ENCODE measurements at places on chromosomes 16 and 17. TPM values are rescaled to one million over a fixed set of nuclear protein-coding genes. Genes with fewer than 3 reads are reported as not detected.
A peak's percentile ranks its signal among the peaks of the same experiment; 100 is the strongest.

DNA sequence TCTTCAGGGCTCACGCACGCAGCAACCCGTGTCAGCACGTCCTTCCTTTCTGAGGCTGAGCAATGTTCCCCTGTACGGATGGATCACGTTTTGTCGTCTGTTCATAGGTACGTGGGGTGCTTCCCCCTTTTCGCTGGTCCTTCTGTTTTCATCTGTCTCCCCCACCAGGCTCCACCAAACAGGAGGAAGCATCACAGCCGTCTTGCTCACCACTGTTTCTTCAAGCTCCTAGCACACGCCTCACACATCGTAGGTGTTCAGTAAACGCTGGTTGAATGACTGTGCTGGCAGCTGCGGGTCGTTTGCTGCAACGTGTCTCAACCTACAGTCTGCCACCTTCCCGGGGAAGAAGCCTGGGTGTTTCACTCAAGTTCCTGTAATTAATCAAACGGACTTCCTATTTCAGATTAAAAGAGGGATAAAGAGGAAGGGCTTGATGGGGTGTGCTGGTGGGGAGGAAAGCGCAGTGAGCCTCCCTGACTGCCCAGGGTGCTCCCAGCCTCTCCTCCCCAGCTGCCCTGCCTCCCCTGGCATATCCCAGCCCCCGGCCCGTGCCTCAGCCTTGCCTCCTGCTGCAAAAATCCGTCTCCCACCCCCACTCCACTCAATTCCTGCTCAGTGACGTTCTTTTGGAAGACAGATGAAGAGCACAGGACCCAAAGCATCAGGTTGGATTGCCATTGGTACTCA, 76.7 kb upstream of the DOC2B start:
- DNase-seq, result no peak

GRCh38 chr16:66335704-66336329, 30.7 kb upstream of the CDH5 start:
- peak; percentile 90 for DNase-seq

Gene CA4
- total RNA-seq, result 35.7 TPM

Gene ABCA8
- total RNA-seq, result 23.7 TPM

DNA sequence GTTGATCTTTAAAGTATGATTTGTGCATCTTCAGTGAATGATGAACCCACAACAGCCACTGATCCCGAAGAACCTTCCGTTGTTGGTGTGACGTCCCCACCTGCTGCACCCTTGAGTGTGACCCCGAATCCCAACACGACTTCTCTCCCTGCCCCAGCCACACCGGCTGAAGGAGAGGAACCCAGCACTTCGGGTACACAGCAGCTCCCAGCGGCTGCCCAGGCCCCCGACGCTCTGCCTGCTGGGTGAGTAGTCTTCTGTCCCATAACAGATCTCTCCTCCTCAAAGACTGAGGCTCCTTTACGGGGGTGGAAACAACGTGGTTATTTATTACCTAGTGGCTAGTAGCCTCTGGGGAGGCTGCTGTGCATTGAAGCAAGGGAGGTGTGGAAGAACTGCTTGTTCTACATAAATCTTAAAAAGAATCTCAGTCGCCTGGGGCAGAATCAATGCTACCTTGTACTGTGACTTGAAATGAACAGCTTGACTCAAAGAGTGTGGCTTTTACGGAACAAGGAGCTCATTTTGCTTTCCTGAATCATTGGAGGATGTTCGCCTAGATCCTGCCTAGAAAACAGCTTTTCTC, 63.0 kb upstream of the CLEC18A start:
- no peak for DNase-seq

- no peak for DNase-seq
These were observed 14.0 kb upstream of the BAIAP2 start for GRCh38 chr17:81020767-81021497.

Gene RAB11FIP4
- total RNA-seq, result 19.9 TPM

DNA sequence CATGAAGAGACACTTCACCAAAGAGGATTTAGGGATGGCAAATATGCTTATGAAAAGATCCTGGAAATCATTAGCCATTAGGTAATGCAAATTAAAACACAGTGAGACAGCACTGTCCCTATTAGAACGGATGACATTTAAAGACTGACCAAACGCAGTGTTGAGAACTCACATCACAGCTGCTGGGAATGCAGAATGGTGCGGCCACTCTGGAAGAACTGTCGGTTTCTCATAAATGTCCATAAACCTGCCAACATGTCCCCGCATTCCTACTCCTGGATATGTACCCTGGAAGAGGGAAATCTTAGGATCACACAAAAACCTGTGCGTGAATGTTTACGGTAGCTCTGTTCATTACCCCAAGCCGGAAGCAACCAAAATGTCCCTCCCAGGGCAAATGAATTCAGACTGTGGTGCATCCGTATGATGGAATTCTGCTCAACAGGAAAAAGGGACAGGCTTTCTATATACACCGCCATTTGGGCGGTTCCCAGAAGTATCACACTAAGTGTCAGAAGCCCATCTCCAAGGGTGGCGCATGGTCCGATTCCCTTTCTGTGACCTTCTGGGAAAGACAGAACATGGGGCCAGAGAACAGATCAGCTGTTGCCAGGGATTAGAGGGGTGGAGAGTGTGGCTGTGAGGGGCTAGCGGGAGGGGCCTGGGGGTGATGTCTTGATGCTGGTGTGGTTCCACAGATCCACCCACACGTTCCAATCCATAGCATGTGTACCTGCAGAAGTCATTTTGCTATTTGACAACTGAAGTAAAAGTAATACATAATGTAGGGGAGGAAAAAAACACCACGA, 197.2 kb upstream of the CHMP6 start:
- no peak for DNase-seq

- DNase-seq, result no peak
These were observed 61.2 kb downstream of the HS3ST3A1 start for GRCh38 chr17:13540546-13540945.

- DNase-seq, result no peak
These were observed 443.3 kb downstream of the UTP18 start for GRCh38 chr17:51703361-51704341.

DNA sequence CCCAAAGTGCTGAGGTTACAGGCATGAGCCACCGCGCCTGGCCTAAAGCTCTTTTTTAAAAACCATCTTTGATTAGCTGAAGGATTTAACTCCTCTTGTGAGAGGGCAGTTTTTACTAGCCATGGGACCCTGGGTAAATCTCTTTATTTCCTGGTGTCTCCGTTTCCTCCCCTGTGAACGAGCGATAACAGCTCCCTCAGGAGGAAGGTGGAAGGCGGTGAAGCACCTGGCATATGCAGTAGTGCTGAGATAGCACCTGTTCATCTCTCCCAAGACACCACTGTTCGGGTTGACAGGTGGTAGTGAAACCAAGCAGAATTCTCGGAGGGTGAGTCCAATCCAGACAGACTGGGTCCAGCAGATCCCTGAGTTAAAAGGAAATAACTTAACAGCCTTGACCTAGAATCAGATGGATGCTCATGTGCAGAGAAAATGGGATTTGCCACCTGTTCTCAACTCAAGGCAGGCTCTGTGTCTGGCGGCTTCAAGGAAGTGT, 86.2 kb downstream of the CRISPLD2 start:
- DNase-seq, result no peak

GRCh38 chr17:45857977-45858708, 13.5 kb downstream of the SPPL2C start:
- DNase-seq, result peak; percentile 48

Measured in left lung (tissue), 14 donors.